ENCODE measurements at places on chromosomes 16 and 17.
A peak's percentile ranks its signal among the peaks of the same experiment; 100 is the strongest.

GRCh38 chr16:89827383-89828198, 684 bp upstream of the SPIRE2 start:
- peak overlapping the region; percentile 80 for H3K27ac ChIP-seq
- H3K4me3 ChIP-seq = peak overlapping the region; percentile 66
- peaks cover 8% of the 10 kb centered on the region for H3K36me3 ChIP-seq
- H3K27me3 ChIP-seq = no peaks in the 10 kb centered on the region
- no peaks in the 10 kb centered on the region for H3K4me1 ChIP-seq

GRCh38 chr17:8868529-8868951, 1.1 kb upstream of the PIK3R6 start:
- no peaks in the 10 kb centered on the region for H3K4me1 ChIP-seq
- H3K36me3 ChIP-seq = no peaks in the 10 kb centered on the region
- H3K4me3 ChIP-seq = no peak overlapping the region
- peaks cover 76% of the 10 kb centered on the region for H3K27me3 ChIP-seq

DNA sequence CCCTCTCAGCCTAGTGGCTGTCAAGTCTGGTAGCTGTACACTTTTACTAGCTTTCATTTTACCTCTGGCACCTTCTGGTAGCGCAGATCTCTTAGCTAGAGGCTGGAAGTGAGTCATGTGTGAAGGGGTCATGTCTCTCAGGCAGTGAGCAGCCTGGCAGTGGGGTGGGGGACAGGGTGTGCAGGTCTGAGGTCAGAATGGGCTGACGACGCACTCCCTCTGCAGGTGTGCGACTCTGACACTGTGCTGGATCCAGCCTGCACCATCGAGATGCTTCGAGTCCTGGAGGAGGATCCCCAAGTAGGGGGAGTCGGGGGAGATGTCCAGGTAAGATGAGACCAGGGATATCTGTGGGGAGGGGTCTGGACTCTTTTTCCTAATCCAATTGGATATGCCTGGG, 7.8 kb downstream of the HAS3 start:
- H3K27me3 ChIP-seq = no peaks in the 10 kb centered on the region
- no peaks in the 10 kb centered on the region for H3K4me1 ChIP-seq
- H3K27ac ChIP-seq = no peak overlapping the region
- DNase-seq = no peak
- H3K4me3 ChIP-seq = no peak overlapping the region
- peaks cover 9% of the 10 kb centered on the region for H3K36me3 ChIP-seq

- DNase-seq = no peak
- H3K4me1 ChIP-seq = peaks cover 6% of the 10 kb centered on the region
- peaks cover 2% of the 10 kb centered on the region for H3K36me3 ChIP-seq
- no peaks in the 10 kb centered on the region for H3K27me3 ChIP-seq
- no peak overlapping the region for H3K27ac ChIP-seq
- H3K4me3 ChIP-seq = no peak overlapping the region
These were observed 4.7 kb downstream of the NAGPA start for GRCh38 chr16:5028950-5029475.

DNA sequence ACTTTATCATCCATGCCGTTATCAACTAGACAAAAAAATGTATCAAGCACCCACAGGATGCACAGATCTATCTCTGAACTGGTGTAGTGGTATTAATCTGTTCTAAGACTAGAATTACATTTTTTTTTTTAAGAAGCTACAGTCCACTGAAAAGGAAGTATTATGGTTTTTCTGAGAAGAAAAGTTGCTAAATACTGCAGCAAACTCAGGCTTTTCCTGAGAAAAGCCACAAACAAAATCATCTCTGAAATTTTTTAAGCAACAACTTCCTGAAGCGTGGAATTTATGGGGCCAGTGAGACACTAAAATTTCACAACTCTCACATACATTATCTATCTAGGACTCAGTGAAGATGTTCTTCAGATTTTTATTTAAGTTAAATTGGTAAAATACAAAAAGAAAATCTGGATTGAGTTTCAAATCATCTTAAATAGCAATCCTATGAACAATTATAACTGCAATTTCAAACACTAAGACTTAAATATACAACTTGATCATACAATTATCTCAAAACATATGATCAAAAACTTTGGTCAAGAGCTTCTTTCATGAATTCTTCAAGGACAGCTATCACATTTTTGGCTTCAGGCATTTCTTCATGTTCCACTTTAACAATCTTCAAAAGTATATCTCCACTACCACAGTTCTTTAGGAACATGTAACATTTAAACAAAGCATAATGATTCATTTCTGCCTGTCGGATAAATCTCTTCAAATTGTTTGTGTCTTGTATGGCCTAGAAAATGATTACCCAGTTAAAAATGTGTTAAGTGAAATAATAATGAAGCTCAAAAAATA, 10.5 kb downstream of the C17orf75 start:
- no peak for DNase-seq
- no peak overlapping the region for H3K27ac ChIP-seq
- peaks cover 6% of the 10 kb centered on the region for H3K4me1 ChIP-seq
- H3K36me3 ChIP-seq = peaks cover 28% of the 10 kb centered on the region
- H3K4me3 ChIP-seq = no peak overlapping the region

- no peak overlapping the region for H3K4me3 ChIP-seq
- no peak overlapping the region for H3K27ac ChIP-seq
- peaks cover 52% of the 10 kb centered on the region for H3K27me3 ChIP-seq
- H3K36me3 ChIP-seq = no peaks in the 10 kb centered on the region
- no peaks in the 10 kb centered on the region for H3K4me1 ChIP-seq
- DNase-seq = no peak
These were observed 11.9 kb upstream of the TM4SF5 start for GRCh38 chr17:4759776-4760236.

DNA sequence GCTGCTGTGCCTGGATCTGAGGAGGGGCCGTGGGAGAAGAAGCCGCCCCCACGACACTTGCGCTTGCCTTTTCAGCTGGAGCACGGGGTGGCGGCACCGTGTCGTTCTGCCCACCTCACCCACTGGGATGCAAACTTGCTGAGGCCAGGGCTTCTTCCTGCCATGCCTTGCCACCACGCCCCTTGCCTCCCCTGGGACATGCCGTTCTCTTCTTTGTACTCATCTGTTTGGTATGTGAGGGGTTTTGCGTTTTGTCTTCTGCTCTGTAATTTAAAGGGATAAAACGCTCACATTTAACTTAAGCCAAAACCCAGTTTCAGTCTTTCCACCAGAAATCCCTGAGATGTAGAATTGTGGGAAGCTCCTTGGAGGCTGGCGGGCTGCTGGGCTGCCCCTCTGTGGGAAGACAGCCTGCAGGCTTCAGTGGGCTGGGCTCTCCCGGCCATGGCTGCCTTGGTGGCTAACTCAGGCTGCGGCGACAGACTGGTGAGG, 180.2 kb downstream of the RPTOR start:
- no peaks in the 10 kb centered on the region for H3K36me3 ChIP-seq
- H3K27me3 ChIP-seq = no peaks in the 10 kb centered on the region
- H3K4me3 ChIP-seq = no peak overlapping the region

DNA sequence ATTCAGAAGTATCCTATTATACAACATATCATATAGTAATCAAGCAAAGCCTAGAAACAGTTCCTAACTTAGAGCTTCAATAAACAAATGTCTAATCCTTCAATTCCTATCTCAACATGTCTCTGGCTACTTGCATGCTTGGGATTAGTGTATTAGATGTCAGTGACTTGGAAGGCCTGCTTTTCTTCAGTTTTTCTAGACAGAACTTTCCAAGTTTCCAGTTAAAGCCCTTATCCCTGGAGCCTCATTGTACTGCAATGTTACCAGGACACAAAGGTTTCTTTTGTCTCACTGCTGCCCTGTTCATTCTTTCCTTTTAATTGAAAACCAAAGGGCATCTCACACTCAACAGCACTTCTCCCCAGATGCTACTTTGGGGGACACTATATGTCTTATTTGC, 16.5 kb downstream of the PSME3IP1 start:
- no peaks in the 10 kb centered on the region for H3K27me3 ChIP-seq
- no peak for DNase-seq
- H3K4me1 ChIP-seq = peaks cover 3% of the 10 kb centered on the region
- peaks cover 70% of the 10 kb centered on the region for H3K36me3 ChIP-seq
- H3K27ac ChIP-seq = no peak overlapping the region

DNA sequence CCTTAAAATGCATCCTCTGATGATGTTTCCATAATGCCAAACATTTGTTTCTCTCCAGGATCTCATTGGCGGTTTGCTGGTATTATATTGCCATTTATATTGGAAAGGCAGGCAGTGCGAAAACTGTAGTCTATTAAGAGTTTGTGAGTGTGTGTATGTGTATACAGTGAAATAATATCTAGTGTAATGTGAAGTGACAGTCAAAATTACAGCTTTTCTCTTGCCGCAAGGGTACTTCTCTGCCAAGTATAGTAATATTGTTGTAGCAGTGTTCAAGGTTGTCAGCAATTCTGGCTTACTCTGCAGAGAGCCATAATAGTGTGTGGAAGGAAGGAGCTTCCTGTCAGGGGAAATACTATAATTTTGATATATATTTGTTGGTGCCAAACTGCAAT, 178.6 kb downstream of the WWOX start:
- DNase-seq = no peak
- H3K36me3 ChIP-seq = no peaks in the 10 kb centered on the region
- H3K27ac ChIP-seq = no peak overlapping the region
- no peak overlapping the region for H3K4me3 ChIP-seq
- peaks cover 3% of the 10 kb centered on the region for H3K4me1 ChIP-seq
- H3K27me3 ChIP-seq = no peaks in the 10 kb centered on the region

GRCh38 chr17:74089869-74090464, 113.5 kb upstream of the RPL38 start:
- no peaks in the 10 kb centered on the region for H3K36me3 ChIP-seq
- H3K4me1 ChIP-seq = no peaks in the 10 kb centered on the region
- H3K27ac ChIP-seq = no peak overlapping the region
- no peak overlapping the region for H3K4me3 ChIP-seq
- H3K27me3 ChIP-seq = no peaks in the 10 kb centered on the region

DNA sequence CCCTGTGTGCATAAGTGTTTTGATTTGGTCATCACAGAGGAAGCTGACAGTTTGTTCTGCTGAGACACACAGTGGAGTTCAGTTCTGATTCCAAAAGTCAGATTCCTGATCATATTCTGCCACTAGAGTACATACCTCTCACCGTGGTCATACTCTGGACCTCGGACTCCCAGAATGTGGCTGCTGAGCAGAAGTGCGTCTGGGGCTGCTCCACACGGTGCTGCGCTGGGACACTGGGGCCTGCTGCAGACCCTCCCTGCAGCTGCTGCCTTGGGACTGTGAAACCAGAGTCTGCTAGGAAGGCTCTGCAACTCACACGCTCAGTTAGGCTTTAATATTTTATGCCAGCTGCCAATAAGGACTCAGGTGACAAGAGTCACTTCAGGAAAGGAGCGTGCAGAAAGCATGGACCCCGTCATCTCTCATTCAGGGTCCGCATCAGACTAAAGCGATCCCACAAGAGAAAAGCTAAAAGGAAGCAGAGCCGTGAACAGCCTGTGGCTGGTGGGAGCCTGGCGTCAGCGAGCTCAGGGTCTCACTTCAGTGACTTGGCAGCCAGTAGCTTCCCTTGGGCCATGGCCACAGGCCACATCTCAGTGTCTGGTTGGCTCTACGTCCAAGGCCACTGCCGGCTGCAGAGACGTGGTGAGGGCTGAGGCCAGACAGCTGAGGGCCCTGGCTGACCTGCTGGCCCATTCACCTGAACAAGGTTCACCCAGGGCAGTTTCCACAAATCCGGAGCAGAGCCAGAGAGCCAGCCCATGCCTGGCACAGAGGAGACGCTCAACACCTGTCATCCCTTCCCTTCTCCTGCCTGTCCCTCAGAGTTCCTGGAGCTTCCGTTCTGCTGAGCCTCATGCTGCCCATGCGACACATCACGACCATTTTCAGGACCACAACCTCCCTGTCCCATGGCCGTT, 24.7 kb upstream of the KIFC3 start:
- H3K27ac ChIP-seq = no peak overlapping the region
- no peaks in the 10 kb centered on the region for H3K27me3 ChIP-seq
- H3K4me1 ChIP-seq = no peaks in the 10 kb centered on the region
- H3K36me3 ChIP-seq = no peaks in the 10 kb centered on the region

DNA sequence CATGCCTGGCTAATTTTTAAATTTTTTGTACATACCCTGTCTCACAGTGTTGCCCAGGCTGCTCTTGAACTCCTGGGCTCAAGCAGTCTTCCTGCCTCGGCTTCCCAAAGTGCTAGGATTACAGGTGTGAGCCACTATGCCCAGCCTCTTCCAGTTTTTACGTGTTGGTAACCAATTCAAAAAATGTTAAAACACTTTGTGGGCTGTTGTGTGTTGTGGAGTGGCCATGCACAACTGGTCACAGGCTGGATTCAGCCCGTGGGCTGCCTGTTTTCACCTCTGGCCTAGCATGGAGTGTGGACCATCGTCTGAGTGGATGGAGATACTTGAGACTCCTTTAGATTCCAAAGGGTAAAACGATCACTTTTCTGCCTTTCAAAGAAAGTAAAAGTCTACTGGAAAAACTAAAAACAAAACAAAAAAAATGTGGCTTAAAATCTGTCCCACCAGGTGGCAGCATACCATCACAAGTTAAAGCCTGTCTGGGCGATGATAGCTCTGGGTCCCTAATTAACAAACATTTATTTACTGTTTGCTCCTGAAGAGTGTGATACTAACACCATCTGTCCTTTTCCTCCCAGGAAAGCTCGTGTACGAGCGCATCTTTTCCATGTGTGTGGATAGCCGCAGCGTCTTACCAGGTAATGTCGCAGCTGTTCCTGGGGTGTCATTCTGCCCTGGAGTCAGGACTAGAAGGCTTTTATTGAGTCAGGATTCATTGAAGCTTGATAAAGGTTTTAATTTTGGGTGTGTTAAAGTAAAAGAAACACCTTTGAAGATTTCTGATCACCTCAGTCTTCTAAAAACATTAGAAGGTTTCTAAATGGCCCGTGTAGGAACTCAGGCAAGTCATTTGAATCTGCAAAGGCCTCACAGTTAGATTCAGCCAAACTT, 45.8 kb downstream of the VPS35L start:
- H3K27ac ChIP-seq = no peak overlapping the region
- DNase-seq = peak; percentile 47
- H3K4me3 ChIP-seq = peak overlapping the region; percentile 25

GRCh38 chr17:41403404-41404023, 6.1 kb upstream of the KRT31 start:
- no peak for DNase-seq
- no peak overlapping the region for H3K4me3 ChIP-seq
- H3K27ac ChIP-seq = peak overlapping the region; percentile 65
- H3K27me3 ChIP-seq = no peaks in the 10 kb centered on the region

DNA sequence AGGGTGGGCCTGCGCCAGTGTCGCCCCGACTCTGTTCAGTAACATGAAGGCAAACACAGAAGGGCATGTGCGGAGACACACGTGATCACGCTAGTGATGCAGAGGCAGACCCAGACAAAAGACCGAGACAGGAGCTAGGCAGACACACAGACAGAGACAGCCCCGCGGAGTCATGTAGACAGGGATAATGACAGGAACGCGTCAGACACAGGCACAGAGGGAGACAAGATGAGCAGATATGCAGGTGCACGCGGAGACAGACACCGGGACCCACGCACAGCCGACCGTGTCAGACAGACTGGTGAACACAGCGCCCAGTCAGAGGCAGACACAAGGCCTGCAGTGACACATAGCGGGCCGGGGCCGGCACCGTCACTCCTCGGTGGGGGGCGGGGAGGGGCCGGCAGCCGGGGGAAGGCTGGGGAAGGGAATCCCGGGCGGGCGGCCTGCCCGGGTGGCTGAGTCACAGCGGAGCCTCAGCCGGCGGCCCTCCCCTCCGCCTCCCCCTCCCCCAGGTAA, 7.4 kb downstream of the KDM6B start:
- peak overlapping the region; percentile 67 for H3K4me3 ChIP-seq
- H3K4me1 ChIP-seq = peaks cover 45% of the 10 kb centered on the region
- H3K27ac ChIP-seq = peak overlapping the region; percentile 95
- H3K36me3 ChIP-seq = peaks cover 8% of the 10 kb centered on the region
- DNase-seq = peak; percentile 69

GRCh38 chr17:32520104-32520701, 33.4 kb downstream of the CDK5R1 start:
- peak; percentile 57 for DNase-seq
- no peak overlapping the region for H3K27ac ChIP-seq
- H3K4me3 ChIP-seq = peak overlapping the region; percentile 58
- H3K36me3 ChIP-seq = no peaks in the 10 kb centered on the region
- H3K27me3 ChIP-seq = no peaks in the 10 kb centered on the region
- peaks cover 7% of the 10 kb centered on the region for H3K4me1 ChIP-seq

Measured in SK-N-SH (cell line).